CD4-positive, alpha-beta T cell treated with Interferon alpha-2 for 1 hour (primary cell): ENCODE measurements at places on chromosomes 16 and 17.

GRCh38 chr17:16470265-16470664 is 21.7 kb downstream of the LRRC75A start:
- DNase-seq, result no peak

GRCh38 chr17:44558710-44559633 is 1.7 kb downstream of the FZD2 start:
- no peak for DNase-seq

GRCh38 chr17:40060887-40061608 is 1.7 kb upstream of the THRA start:
- DNase-seq, result no peak

DNA sequence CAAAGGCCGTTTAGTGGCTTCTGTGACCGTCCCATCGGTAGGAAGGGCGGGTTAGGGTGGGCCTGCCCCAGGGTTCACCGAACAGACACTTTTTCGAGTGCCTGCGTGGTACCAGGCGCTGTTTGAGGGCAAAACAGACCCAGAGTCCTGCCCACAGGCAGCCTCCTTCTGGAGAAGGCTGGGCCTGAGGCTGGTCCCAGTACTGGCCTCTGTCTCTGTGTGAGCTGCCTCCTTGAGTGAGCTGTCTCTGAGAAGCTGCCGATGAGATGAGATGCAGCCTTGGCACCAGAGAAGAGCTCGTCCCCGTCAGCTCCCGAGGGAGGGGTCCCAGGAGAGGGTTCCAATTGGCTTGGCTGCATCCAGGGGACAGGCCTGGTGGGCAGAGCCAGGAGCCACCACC is 53.1 kb downstream of the NKD1 start:
- DNase-seq, result no peak

- DNase-seq, result peak; percentile 47
These were observed 3.7 kb upstream of the CDK3 start for GRCh38 chr17:75996665-75997590.

DNA sequence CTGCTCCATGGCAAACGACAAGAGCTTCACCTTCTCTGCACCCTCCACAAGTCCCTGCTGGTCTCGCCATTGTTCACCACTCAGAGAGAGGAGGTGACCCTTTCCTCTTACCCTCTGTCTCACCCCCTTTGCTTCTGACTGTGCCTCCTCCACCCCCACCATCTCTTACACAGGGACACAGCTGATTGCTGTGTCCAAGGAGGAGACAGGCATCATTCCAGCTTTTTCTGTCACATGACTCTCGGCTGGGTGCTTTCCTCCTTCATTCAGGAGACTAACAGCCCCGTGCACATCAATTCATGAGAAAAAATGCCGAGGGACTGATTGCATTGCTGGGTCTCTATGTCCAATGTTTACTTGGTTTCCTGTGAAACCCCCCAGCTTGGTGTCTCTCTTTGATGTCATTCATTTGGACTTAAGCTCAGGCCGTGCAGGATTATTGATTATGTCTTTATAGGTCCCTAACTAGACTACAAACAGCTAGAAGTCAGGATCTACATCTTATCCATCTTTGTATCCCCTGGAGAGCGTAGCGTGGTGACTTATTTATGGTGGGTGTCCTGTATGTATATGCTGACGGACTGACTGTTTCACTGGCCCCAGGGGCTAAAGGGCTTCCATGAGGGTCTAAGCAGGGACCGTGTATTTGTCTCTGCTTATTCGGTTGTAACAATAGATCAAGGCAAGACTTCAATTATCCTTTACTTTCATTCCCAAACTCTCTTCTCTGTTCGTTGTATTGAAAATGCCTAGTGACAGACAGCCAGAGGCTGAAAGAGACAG is 82.2 kb upstream of the CDH13 start:
- no peak for DNase-seq

- no peak for DNase-seq
These were observed 11.3 kb downstream of the WDR45B start for GRCh38 chr17:82636626-82637598.

- DNase-seq, result no peak
These were observed 28.6 kb downstream of the MYO18A start for GRCh38 chr17:29151567-29151966.

DNA sequence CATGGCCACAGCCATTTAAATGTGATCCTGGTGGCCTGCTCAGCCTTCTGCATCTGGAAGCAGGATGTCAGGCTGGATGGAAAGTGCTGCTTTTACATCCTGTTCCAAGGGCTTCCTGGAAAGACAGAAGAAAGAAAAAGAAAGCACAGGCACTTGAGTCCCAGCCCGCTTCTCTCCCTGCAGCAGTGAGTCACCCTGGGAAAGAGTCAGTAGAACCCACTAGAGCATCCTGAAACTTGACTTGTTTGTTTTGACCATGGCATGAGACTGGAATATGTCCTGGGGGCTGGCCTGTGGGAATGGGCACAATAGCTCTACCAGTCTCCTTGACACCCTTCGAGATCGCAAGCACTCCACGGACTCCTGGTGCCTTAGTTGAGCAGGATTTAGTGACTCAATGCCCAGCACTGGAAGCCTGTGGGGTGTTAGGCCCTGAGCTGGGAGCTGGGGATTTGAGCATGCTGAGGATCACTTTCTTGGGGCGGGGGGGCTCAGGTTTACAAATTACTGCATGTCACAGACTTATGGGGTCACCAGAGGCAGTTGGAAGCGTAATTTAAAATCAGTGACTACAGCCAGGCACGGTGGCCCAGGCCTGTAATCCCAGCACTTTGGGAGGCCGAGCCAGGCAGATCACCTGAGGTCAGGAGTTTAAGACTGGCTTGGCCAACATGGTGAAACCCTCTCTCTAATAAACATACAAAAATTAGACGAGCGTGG is 22.1 kb upstream of the GNA13 start:
- DNase-seq, result no peak

DNA sequence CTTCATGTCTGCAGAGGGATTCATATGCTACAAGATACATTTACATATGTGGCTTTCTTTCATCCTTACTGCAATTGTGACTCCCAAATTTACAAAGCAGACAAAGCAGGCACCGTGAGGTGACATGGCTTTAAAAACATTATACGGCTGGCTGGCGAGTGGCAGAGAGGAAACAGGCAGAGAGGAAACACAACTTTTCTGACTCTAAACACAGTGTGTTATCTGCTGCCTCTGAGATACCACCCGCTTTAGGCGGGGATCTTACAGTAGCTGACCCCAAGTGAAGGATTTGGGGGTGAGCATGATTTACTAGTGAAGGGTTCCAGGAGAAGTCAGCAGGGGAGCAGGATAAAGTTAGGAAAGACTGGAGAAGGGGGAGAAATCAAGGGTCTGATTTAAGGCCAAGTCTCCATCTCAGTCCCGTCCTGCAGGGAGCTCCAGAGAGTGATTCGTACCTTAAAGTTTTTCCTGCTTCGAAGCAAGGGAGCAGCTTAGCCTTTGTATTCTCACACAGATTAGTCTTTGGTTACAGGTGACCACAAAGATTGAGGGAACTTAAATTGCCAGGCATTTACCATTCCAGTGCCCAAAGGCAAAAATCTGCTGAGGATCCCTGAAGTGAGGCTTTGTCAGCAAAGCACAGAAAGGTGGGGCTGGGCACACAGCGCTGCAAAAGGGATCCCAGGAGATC is 355.0 kb downstream of the GRIN2A start:
- DNase-seq, result no peak
